H54 (cell line): ENCODE measurements at places on chromosomes 1 and 21.
A peak's percentile ranks its signal among the peaks of the same experiment; 100 is the strongest.

GRCh38 chr1:66927528-66927927 is 2.7 kb downstream of the MIER1 start:
- DNase-seq = no peak

DNA sequence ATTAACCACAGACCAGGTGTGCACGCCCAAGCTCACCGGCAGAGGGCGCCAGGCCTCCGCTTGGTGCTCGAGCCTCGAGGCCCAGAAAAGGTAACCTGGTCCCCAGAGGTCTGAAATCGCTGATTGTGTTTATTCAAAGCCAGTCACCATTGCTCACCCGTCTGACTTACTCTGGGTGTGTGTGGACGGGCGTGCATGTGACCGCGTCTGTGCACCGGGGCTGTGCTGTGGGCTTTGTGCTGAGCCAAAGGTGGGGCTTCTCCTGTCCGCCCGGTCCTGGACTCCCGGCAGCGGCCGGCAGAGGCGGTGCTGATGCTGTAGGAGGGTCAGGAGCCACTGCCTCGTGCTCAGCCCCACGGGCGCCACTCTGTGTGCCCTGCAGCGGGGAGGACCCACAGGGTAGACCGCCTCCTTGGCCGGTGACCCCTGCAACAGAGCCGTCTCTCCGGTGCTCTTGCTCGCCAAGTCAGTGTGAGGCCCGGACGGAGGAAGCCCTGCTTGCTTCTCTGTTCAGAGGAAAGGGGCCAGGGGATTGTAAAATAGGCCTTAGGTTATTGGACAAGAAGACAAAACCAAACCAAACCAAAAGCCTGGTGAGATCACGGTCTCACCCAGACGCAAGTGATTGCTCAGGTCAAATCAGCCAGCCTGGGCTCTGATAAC is 32.0 kb upstream of the BTG2 start:
- DNase-seq = peak; percentile 75

- no peak for DNase-seq
These were observed 37.5 kb upstream of the HOOK1 start for GRCh38 chr1:59776960-59777852.

GRCh38 chr1:41523949-41524675 is 39.6 kb upstream of the EDN2 start:
- no peak for DNase-seq

DNA sequence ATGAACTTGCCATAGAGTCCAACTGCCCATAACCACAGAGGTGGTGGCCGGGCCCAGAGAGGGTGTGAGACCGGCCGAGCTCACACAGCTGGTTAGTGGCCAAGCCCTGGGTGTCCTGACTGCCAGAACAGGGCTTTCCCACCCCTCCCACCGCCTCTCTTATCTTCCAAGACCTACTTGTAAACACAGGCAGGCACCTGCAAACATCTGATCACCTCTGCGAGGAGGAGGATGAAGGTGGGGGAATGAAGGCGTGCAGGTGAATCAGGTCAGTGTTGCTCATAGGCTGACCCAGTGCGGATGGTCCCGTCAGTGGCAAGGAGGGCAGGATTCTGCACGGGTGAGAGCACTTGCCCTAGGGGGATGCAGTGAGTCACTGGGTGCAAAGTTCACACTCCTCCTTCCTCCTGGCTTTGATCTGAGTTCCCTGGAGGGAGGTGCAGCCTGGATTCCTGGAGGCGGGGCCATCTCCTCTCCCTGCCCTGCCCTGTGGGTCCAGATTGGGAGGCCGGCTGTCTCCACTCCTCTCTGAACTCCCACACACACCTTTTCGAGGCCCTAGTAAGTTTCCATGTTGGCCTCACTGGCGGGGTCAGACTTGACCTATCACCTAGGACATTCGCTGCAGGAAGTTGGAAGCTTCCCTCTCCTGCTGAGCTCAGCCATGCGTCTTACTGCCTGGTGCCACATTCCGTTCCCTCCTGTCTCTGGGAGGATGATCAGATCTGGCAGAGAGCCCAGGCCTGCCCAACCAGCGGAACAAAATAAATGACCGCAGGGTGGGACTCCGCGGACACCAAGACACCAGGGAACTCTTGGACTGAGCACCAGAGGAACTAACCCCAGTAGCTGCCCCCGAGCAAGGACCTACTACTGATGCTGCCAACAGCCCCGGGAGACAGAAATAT is 7.3 kb downstream of the UQCRHL start:
- peak; percentile 47 for DNase-seq

- no peak for DNase-seq
These were observed 4.3 kb upstream of the MX2 start for GRCh38 chr21:41357546-41357945.

- DNase-seq = no peak
These were observed 45.4 kb downstream of the KCND3 start for GRCh38 chr1:111943846-111944749.

- DNase-seq = no peak
These were observed 105.2 kb downstream of the PAPPA2 start for GRCh38 chr1:176568185-176568584.

- DNase-seq = no peak
These were observed 67.6 kb downstream of the SEC16B start for GRCh38 chr1:177902266-177902665.

GRCh38 chr1:178345238-178345637 is 151.5 kb downstream of the CLEC20A start:
- no peak for DNase-seq

DNA sequence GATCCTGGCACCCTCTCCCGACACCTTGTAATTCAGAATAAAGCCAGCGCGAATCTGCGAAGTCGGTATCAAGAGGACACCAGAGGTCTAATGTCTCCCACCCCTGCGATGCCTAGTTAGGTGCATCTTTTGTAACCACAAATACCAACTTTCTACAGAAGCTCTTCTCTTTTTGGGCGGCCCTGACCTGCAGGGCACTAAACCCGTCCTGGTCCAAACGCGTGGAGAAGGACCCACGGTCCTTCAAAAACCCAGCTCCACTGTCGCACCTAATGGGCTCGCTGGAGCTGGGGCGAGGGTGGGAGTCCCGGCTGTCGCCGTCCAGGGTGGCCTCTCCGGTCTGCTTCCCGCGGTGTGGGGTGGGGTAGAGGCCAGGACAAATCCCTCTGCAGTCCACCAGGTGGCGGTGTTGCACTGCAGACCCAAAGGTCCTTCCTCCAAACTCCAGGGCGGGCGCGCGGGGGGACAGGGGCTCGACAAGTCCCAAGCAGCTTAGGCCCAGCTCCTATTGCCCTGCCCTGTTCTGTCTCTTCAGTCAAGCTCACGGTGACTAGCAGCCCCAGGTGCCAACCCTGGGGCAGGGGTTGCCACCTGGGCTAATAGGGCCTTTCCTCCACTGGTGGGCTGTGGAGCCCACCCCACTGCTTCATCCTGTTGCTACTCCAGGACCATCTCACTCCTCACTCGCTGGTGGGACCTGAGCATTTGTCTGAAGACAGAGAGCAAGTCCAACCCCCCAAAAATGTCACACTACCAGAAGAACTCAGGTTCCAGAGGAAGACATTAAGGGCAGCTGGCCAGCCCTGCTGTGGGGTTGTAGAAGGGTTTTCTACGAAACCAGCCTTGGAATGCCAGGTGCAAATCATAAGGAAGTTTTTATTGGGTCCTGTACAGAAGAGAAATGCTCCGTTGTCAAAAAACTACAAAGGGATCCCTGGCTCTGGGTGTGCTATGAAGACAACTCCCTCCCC is 2.8 kb downstream of the HES3 start:
- peak; percentile 94 for DNase-seq

DNA sequence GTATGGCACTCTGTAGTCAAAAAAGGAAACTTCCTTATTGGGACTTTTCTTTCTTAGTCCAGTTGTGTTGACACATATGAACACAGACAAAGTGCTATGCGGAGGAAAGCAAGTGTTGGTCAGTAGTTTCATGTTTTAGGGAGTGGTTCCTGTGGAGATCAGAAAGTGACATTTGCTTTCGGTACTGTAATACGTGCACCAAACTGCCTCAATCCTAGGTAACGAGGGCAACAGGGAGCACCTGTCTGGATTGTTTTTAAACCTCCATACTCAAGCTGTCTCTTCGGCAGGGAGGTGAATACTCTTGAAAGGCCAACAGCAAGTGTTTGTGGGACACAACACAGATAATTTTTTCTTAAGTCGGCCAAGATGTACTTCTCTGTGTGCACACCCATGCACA is 9.1 kb downstream of the RHOU start:
- DNase-seq = no peak

- no peak for DNase-seq
These were observed 55.3 kb downstream of the RIMS3 start for GRCh38 chr1:40610156-40610555.

- no peak for DNase-seq
These were observed 71.6 kb downstream of the PLEKHA6 start for GRCh38 chr1:204288021-204288588.

- no peak for DNase-seq
These were observed 23.4 kb upstream of the TENT5C start for GRCh38 chr1:117582451-117582850.
